ENCODE measurements at places on chromosomes 2 and 18. TPM values are rescaled to one million over a fixed set of nuclear protein-coding genes. Genes with fewer than 3 reads are reported as not detected.
A peak's percentile ranks its signal among the peaks of the same experiment; 100 is the strongest.

DNA sequence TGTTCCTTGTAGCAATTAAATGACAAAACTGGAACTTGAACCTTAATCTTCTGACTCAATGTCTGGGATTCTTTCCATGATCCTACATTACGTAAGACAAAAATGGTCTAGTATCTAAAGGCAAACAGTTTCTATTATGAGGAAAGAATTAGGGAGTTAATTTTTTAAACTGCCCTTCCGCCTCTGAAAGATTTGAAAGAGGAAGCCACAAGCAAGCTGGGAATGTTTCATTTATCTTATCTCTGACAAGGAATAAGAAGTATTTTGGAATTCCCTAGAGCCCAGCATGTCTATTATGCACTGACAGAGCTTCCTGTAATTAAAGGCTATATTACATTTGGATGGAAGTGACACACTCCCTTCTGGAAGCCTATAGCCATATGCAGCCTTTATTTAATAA is 558.8 kb upstream of the CDH2 start:
- no peaks in the 10 kb centered on the region for H3K4me1 ChIP-seq
- DNase-seq = no peak
- H3K27me3 ChIP-seq = no peaks in the 10 kb centered on the region
- H3K36me3 ChIP-seq = no peaks in the 10 kb centered on the region

- no peak for DNase-seq
- no peaks in the 10 kb centered on the region for H3K27me3 ChIP-seq
- no peak overlapping the region for H3K27ac ChIP-seq
- no peaks in the 10 kb centered on the region for H3K36me3 ChIP-seq
- H3K4me1 ChIP-seq = no peaks in the 10 kb centered on the region
- H3K4me3 ChIP-seq = no peak overlapping the region
Measured at GRCh38 chr2:236820763-236821344, 251.2 kb downstream of the ACKR3 start.

GRCh38 chr2:237485304-237485703 is 1.7 kb upstream of the MLPH start:
- peaks cover 72% of the 10 kb centered on the region for H3K27me3 ChIP-seq
- H3K4me3 ChIP-seq = no peak overlapping the region
- no peaks in the 10 kb centered on the region for H3K36me3 ChIP-seq
- H3K4me1 ChIP-seq = no peaks in the 10 kb centered on the region
- DNase-seq = no peak

DNA sequence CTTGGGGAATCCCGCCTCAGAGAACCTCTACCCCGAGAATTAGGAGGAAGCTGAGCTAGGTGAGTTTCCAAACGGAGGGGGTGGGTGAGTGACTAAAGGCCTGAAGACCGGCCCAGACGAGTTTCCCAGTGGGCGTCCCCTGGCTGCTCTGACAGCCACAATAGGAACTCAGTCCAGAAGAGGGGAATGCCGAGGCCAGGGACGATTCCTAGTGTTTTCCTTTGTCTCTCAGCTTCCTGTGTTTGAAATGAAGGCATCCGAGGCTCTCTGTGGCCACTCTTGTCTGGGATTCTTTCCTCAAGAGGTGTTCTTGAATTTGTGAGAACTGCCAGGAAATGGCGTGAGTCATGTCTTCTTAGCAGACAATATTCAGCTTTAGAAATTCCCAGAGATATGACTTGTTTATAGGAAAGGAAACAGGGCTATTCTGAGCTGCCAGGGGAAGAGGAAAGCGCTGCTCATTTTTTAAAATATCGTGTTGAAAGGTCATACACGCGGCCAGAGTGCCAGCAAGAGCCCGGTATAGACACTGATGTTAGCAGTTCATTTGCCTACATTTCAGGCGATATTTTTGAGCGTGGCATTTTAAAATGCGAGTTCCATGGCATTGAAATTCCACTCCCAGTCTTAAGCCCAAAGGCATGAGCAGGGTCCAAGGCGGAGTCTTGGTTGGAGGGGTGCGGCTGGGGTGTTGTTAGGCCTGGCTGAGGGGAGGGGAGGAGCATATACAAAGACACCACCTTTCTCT is 169.1 kb upstream of the KLF7 start:
- peak overlapping the region; percentile 59 for H3K4me3 ChIP-seq
- peaks cover 76% of the 10 kb centered on the region for H3K4me1 ChIP-seq
- DNase-seq = no peak
- no peaks in the 10 kb centered on the region for H3K27me3 ChIP-seq
- no peaks in the 10 kb centered on the region for H3K36me3 ChIP-seq

Gene OTOF
- 115 TPM for total RNA-seq

Data from activated CD8-positive, alpha-beta memory T cell treated with anti-CD3 and anti-CD28 coated beads, Interleukin-2, amount 10 ng/mL, durations not matched to agents 7 days and 5 days (primary cell).